ENCODE measurements at places on chromosomes 6 and 20.
A peak's percentile ranks its signal among the peaks of the same experiment; 100 is the strongest.

- no peaks in the 10 kb centered on the region for H3K36me3 ChIP-seq
- no peaks in the 10 kb centered on the region for H3K27me3 ChIP-seq
- DNase-seq = no peak
- no peak overlapping the region for H3K4me3 ChIP-seq
- no peaks in the 10 kb centered on the region for H3K4me1 ChIP-seq
- no peak overlapping the region for H3K27ac ChIP-seq
Measured at GRCh38 chr6:86128130-86128814, 485.6 kb upstream of the SYNCRIP start.

GRCh38 chr6:144885817-144886216, 600.7 kb downstream of the UTRN start:
- no peaks in the 10 kb centered on the region for H3K36me3 ChIP-seq
- DNase-seq = no peak
- no peaks in the 10 kb centered on the region for H3K27me3 ChIP-seq
- no peak overlapping the region for H3K4me3 ChIP-seq
- H3K4me1 ChIP-seq = no peaks in the 10 kb centered on the region
- H3K27ac ChIP-seq = no peak overlapping the region

DNA sequence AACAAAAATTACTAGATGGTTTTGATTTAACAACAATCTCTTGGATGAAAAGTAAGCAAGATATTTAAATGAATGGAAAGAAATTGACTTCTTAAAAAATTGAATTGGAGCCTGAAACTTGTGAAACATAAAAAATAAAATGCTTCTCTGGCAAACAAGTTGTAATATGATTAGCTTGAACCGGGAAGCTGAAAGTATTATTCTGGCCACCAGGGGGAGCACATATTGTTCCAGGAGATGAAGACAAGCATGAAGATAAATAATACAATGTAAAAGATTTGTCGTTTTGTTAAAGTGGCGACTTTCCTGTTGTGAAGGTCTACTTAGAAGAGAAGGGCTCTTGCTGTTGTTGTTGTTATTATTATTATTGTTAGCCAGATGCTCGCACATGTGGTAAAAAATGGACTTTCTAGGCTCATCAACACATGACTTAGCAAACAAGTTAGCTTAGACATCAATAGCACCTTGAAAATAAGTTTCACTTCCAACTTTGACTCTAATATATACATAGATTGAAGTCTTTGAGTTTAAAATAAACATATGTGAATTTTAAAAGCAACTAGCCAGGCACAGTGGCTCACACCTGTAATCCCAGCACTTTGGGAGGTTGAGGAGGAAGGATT, 14.2 kb downstream of the PAX1 start:
- H3K27me3 ChIP-seq = no peaks in the 10 kb centered on the region
- H3K4me1 ChIP-seq = peaks cover 1% of the 10 kb centered on the region
- DNase-seq = peak; percentile 51
- no peaks in the 10 kb centered on the region for H3K36me3 ChIP-seq

GRCh38 chr6:133969921-133970295, 16.9 kb downstream of the TBPL1 start:
- no peak overlapping the region for H3K27ac ChIP-seq
- no peaks in the 10 kb centered on the region for H3K27me3 ChIP-seq

Data from stomach (tissue), 19 donors.